MM.1S (cell line): ENCODE measurements at places on chromosomes 6 and 20.

DNA sequence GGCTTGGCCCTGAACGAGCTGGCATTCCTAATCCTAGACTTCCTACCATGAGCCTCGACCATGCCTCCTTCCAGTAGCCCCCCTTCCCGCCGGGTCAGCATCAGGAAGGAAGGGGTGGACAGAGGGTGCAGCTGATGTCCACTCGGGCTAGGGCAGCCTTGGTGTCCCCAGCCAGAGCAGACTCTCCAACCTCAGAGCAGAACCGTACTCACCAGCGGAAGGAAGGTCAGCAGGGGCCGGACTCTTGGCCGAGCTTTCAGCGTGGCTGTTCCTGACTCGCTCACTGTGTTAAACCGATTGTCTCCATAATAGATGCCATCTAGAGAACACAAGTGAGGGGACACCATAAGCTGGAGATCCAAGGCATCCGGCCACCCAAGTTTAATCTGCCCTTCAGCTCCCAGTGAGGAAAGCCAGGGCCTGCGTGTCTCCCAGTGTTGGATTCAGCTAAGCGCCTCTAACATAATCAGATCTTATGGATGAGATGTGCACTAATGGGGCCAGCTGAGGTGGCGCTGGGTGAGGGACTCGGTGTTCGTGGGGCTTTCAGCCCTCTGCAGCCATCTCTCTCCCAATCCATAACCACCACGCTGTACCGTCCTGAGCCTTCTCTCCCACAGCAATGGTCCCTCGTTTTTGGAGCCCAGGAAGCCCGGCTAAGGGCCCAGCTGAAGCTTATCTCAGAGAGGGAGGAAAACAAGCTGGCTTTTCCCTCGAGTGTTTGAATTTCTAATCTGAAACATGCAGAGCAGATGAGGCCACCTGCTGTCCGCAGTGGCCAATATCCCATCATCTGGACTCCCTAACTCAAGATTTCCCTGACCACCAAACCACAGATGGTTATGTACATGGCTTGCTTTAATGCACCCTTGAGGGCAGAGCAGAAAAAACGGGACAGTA, 13.7 kb downstream of the C6orf132 start:
- no peak for DNase-seq

GRCh38 chr6:22206106-22206505, 90.7 kb downstream of the PRL start:
- DNase-seq: no peak

DNA sequence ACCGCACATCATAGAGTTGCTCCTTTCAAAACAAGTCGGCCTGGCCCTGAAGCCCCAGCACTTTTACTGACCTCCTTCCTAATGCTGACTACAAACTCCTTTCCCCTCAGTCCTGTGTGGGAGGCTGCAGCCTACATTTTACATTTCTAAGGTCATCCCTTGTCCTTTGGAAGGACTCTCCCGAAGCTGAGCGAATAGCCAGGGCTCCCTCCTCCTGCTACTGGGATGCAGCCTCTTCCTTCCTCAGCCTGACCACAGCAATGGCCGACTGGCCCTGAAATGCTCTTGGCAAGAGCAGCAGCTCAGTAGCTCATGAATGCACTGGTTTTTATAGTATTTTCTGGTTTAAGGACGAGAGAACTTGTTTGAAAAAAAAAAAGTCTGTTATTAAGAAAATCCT, 679 bp downstream of the ADGRF5 start:
- no peak for DNase-seq

DNA sequence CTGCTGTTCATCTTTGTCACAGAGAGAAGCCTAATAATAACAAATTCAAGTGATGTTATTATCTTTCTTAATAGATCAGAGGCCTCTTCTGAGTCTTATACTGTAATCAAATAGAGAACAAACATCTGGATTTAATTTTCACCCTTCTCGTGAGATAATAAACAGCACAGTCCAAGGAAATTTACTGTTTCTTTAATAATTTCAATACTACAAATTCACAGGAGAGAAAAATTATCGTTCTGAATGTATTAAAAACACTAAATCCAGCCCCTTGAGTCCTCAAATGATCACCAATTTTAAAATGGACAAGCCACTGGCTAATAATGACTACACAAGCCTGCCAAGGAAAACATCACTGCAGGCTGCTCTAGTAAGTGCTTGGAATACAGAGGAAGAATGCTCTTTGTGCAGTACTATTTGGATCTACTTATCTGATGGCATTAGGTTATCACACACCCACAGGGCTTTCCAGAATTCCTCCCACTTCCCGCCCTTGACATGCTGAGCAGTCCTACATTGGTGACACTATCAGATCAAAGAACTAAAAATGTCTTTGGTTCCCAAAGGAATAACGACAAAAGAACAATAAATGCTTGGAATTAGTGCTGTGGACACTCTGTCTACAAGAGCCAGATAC, 38.1 kb downstream of the SYNE1 start:
- no peak for DNase-seq

DNA sequence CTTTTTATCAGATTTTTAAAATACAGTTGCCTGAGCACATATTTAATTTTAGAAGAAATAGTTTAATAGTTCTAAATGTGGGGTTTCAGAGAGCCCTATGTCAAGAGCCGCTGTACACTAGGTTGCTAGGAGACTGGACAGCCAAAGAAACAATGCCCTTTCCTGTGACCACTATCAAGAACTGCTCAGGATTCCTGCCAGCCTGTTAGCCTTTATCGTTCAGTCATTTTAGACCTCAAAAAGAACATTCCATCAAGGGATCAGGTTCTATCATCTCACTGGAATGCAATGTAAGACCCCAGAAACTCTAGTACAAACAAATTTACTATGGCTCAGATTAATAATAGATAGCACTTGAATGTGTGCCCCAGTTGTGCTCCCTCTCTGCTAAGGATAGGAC, 181.2 kb upstream of the CCN2 start:
- DNase-seq: no peak

- no peak for DNase-seq
Observed at GRCh38 chr6:33817489-33817888, 13.7 kb upstream of the MLN start.

DNA sequence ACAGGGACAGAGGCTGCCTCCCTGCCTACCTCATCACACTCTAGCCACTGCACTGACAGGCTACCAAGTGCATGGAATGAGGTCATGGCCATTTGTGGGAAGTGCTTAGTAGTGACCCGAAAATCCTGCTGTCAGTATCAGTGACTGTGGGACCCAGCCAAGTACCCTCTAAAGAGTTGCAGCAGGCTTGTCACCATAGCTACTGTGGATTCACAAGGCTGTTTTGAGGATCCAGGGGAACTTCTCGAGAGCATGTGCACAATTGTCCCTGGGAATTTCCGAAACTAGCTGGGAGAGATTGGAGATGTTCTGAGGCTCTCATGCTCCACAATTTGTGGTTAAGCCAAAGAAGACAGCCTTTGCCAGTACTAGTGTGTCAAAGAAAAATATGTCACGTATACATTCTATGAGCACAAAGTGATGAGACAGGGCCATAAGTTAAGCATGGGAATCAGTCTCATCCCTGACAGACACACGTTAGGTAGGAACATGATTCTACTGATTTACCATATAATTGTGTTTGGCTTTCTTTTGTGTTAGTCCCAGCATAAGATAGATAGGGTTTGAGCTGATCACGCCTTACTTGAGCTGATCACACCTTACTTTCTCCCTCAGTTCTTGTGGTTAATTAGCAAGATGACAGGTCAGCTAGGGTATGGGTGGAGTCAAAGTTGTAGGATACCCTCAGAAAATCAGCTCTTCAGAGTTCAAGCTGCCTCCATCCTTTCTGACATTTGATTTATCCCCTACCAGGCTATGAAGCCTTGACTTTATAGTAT, 42.6 kb upstream of the TMEM170B start:
- DNase-seq: no peak
